ENCODE measurements at places on chromosomes 2 and 18.

DNA sequence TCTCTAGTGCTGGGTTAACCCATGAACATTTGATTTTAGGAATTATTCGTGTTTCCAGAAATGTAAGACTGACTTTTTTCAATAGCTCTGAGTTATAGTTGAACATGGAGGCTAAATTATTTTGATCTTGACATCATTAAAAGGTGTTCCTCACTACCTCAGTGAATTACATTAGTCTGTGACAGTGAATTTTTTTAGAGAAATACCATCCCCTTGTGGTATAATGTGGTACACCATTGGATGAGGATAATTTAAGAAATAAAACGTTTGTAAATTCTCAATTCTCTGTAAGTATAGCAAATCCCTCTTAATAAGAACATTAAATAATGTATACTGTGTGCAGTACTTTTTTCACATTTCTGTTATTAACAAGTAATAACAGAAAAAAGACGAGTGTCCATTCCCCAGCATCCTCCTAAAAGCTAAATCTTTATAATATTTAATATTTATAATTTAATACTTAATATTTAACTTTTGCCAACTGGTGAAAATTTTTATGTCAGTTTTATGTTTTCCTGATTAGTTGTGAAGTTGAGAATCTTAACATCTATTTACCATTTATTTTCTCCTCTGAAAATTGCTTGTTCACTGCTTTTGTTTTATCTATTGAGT, 70.3 kb upstream of the CWC22 start:
- DNase-seq, result peak; percentile 36

DNA sequence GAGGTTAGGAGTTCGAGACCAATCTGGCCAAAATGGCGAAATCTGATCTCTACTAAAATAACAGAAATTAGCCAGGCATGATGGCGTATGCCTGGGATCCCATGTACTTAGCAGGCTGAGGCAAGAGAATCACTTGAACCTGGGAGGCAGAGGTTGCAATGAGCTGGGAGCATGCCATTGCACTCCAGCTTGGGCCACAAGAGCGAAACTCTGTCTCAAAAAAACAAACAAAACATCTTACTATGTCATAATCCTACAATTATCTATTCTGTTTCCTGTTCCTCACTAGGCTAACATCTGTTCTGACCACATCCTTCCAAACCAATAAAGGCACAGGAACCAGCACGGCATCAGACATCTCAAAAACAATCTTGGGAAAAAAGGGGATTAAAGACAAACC, 361.8 kb upstream of the UBE2E3 start:
- no peak for DNase-seq

- peak; percentile 5 for DNase-seq
These were observed 392.7 kb upstream of the FANCL start for GRCh38 chr2:58633613-58634365.

GRCh38 chr2:231084565-231084964, 27.9 kb downstream of the PSMD1 start:
- no peak for DNase-seq

DNA sequence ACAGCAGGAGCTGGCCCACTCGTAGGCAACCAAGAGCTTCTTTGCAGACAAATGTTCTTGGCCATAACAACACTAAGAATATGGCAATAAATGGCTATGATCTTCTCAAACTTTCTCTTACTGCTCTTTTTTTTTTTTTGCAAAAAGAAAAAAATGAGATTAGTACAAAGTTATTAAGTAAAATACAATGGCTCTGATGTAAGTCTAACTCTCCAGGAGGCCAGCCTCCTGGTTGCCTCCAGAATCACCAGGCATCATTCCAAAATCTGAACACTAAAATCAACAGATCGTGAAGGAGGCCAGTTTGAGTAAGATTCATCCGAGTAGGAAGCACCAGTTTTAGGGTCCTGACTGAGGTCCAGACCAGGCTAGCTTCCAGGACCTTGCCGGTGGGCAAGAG, 20.8 kb upstream of the FIGN start:
- DNase-seq, result no peak

- DNase-seq, result no peak
These were observed 131.0 kb downstream of the ATL2 start for GRCh38 chr2:38246105-38246504.

GRCh38 chr2:188986839-188987238, 12.7 kb downstream of the COL3A1 start:
- DNase-seq, result peak; percentile 12

GRCh38 chr18:45666006-45666405, 50.7 kb downstream of the SLC14A2 start:
- DNase-seq, result no peak

- DNase-seq, result peak; percentile 51
These were observed 23.7 kb downstream of the METTL4 start for GRCh38 chr18:2547477-2548087.

- DNase-seq, result no peak
These were observed 59.4 kb upstream of the SOS1 start for GRCh38 chr2:39179974-39180960.

- DNase-seq, result peak; percentile 57
These were observed 93.1 kb downstream of the PIK3C3 start for GRCh38 chr18:42048158-42048557.

DNA sequence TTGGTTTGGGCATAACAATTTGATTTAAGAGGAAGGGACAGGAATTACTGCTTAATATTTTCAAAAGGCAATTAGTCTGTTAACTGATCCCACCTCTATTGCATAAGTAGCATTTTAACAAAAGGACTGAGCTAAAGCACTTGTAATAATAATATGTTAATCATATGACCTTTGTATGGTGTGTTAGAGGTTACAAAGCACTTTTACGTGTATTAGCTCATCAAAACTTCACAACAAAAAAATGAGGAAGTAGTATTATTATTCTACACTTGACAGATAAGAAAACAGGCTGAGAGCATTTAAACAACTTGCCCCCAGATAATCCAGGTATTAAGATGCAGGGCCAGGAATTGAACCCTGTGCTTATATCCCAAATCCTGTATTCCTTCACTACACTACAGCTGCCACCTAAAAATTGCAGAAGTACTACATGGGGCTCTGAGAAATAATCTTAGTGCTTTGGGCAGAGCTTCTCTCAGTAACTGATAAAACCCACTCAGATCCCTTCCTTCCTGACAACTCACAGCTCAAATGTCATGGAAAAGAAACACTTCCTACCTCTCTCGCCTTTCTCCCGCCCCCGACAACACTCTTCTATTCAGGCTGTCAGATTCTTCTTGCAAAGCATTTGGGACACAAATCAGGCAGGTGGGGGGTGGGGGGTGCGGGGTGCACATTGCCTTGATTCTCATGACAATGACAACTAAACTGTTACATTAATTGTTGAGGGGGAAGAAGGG, 20.7 kb upstream of the KCTD1 start:
- DNase-seq, result no peak

DNA sequence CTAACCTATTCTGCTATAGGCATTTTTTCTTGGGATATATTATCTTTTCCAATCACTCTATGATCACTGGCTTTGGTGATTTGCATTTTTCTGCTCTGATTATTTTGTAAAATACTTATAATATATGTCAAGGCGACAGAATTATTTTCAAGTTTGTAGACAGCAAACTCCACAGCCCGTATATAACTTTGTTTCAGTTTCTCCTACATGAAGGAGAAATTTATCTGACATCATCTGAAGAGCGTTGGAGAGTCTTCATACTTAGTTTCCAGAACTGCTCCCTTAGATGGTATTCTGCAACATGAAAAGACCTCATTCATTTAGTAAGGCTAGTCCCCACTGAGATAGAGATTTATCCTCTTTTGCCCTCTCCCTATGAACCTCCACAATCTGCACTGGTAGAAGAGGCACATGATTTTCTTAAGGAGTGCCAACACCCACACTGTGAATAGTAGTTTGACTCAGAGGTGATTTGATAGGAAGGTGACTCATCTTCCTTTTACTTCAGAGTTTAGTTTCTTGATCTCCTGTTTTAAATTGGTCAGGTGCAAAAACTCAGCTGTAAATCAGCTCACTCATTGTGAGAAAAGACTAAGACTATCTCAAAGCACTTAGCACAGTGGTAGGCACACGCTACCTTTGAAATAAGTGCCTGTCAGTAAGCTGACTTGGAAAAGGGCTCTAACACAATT, 1848.6 kb upstream of the CELF4 start:
- peak; percentile 21 for DNase-seq

GRCh38 chr2:237570776-237571335, 4.5 kb downstream of the PRLH start:
- DNase-seq, result no peak

- no peak for DNase-seq
These were observed 553.8 kb downstream of the PIK3C3 start for GRCh38 chr18:42508683-42509296.

- peak; percentile 85 for DNase-seq
These were observed 80.0 kb downstream of the GFPT1 start for GRCh38 chr2:69306822-69307578.

DNA sequence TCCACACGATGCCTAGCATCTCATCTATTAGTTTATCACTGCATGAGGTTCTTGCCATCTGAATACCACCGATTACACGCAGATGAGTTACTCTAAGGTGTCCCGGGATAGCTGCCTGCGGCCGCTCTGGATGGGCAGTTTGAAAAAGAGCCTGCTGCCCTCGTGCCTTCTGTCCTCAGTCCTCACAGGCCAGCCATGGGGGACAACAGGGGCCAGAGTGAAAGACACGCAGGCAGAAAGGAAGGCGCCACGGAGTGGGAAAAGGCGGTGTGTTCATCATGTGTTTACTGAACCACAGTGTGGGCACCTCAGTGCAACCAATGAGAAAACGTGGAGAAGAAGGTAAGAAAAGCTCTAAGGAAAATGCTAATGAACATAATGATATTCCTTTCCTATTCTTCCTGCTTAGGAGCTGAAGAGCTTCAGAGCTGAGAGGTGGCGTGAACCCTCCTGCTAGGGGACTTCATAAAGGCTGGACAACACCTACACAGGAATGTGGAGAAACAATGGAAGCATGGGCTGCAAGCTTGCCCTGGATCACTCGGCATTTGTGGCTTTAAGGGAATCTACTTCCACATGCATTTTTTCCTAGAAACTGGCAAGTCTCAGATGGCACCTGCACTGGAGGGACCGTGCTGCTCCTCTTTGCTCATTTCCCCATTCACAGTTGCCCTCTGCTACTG, 50.9 kb downstream of the CABYR start:
- DNase-seq, result no peak

DNA sequence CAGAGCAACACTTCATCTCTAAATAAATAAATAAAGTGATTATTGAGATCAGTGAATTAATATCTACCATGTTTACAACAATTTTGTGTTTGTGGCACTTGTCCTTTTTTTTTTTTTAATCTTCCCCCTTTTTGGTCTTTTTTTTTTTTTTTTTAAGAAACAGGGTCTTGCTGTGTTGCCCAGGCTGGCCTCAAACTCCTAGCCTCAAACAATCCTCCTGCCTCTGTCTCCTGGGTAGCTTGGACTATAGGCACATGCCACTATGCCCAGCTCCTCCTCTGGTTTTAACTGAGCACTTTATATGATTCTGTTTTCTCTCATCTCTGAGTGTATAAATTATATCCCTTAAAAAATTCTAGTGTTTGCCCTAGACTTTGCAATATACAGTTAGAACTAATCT, 30.3 kb downstream of the SLC4A5 start:
- DNase-seq, result no peak

DNA sequence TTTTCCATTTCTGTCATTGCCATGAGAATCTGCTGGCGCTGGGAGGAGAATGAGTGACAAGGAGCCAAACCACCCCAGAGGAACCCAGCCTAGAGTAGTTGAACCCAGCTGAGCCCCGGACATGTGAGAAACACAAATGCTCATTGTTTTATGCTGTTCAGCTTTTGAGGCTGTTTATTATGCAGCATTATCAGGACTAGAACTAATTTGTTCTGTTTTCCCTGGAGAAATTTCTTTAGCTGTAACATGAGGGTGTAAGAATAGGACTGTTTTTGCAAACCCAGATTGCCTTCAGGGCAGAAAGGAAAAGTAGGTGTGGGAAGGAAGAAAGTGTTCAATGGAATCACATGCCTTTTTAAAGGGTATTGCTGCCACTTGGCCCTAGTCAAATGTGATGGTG, 28.5 kb upstream of the DOCK10 start:
- no peak for DNase-seq

- DNase-seq, result peak; percentile 88
These were observed 5.7 kb downstream of the PTMA start for GRCh38 chr2:231713730-231714638.

GRCh38 chr18:50401888-50402287, 27.0 kb downstream of the SKA1 start:
- peak; percentile 32 for DNase-seq

- DNase-seq, result no peak
These were observed 69.6 kb upstream of the BCL11A start for GRCh38 chr2:60623040-60623439.

DNA sequence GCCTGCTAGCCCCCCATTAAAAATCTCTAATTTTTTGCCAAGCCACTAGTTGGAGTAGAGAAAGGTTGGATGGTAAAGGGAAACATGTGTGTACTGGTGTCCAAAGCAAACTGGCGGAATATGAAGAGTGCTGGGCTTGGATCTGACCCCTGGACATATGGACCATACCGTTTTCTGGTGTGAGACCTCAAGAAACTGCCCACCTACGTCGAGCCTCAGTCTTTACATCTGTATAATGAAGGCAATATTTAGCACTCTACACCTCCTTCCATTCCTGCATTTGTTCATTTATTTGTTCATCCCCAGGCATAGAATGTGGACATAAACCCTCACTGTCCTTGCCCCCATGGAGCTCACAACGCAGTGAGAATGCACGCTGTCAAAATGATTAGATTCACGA, 142.4 kb downstream of the RHBDD1 start:
- no peak for DNase-seq

GRCh38 chr18:80249217-80250093, 2.1 kb upstream of the PARD6G start:
- no peak for DNase-seq

DNA sequence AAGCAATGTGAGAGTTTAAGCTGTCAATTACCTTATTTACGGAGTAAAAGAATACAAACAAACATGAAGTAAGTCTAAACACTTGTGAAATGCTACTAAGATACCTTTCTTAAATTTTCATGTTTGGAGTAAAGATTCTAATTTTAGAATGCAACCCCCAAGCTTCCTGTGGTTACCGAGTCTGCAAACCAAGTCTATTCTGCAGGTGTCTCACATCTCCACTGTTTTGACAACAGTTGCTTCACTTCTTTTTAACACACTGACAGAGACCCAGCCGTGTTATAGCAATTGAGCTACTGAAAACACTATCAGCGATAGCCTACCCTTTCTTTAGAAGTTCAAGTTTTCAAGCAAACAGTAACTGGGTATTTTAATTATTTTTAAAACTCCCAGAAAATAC, 608.3 kb downstream of the ERBB4 start:
- DNase-seq, result no peak

- no peak for DNase-seq
These were observed 95.7 kb upstream of the BOD1L2 start for GRCh38 chr18:57051021-57051656.

GRCh38 chr2:238905644-238906043, 57.8 kb downstream of the TWIST2 start:
- no peak for DNase-seq

GRCh38 chr18:58359218-58359617, 269.7 kb downstream of the ALPK2 start:
- DNase-seq, result no peak

GRCh38 chr2:170201734-170202393, 23.9 kb downstream of the MYO3B start:
- DNase-seq, result no peak

GRCh38 chr2:175843625-175844024, 158.4 kb downstream of the LNPK start:
- DNase-seq, result no peak

- no peak for DNase-seq
These were observed 13.3 kb upstream of the SP3 start for GRCh38 chr2:173978447-173978846.
